ENCODE measurements at places on chromosomes 2 and 18.

DNA sequence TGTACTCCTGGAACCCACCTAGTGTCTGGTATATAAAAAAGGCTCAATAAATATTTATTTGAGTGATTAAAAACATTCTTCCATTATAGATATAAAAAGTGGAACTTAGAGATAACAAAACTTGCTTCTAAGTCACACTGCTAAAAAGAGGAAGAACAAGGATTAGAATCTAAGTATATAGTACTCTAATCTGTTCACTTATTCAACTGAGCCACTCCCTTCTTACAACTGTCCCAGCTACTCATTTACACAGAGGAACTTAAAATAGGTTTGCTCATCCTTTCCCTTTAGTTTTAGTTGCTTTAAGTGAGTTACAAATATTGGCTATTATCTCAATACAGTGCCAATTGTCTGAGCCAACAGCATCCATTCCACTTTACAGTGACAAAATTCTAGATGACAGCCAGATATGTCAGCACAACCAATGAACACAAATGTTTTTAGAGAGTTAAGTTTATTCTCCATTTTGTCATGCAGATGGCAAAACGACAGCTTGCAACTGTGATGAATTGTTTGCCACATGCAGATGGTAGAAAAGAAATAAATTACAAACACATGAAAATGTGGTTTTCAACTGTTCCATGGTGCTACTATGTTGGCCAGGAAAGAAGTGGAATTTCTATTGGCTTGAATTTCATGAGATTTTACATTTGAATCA, 280.7 kb upstream of the ZC3H15 start:
- no peak for DNase-seq

DNA sequence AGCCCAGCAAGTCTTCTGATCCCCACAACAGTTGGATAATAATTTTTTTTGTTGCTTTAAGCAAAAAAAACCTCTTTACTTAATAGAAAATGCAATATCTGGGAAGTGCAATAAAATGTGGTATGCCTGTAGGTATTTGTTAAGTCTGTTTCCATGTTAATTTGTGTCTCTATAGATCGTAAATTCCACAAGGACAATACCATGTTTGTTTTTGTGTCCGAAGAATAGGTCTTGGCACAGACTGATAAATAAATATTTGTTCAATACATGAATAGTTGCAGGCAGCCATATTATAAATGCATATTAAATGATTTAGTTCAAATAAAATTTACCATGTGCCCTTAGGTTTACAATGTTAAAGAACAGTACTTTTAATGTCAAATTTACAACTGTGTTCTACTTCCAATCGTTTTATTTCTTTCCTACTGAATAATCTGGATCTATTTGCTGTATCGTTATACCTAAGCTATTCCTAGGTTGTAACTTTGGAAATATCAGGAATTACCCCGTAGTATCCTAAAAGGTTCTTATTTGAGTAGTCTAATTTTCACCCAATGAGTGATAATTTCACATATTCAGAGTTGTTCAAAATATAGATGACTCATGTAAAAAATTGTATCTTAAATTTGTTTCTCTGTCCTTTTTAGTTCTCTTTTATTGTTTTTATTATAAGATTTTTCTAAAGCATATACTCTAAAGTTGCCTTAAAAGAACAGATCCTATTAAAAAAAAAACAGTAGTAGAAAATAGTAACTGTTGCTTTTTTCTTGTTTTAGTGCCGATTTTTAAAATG, 151.8 kb downstream of the EHBP1 start:
- no peak for DNase-seq

DNA sequence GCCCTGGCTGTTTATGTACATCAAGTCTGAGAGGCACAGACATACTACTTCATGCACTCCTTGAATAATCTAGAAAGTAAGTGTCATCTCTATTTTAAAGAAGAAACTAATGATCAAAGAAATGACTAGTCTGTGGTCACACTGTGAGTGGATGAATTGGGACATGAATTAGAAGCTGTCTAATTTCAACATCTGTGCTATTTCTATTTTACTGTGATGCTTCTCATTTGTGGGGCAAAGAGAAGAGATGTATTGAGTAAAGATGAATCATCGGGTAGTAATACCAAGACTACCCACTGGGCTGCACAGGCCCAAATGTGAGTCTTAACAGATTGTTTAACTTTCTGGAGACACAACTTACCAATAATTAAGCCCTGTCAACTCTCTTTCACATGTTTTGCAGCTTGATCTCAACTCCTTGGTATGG, 42.4 kb upstream of the MTIF2 start:
- no peak for DNase-seq

DNA sequence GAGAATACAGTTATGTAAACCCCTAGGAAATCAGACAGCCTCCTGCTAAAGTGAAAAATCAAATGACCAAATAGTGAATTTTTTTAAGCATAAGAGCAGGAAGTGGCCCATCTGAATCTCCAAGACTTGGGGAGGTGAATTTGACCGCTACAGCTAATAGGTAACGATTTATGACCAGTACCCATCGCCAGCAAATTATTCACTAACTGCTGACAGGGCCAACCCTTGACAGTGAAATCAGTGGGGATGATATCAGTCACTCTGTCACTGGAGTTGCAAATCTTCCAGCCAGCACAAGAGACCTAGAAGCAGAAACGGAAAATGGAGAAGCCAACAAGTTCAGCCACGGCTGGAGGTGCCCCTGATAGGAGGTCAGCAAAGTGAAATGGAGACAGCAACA, 164.3 kb upstream of the PIK3C3 start:
- DNase-seq, result no peak

GRCh38 chr2:240604939-240605716, 18.6 kb downstream of the CAPN10 start:
- no peak for DNase-seq

DNA sequence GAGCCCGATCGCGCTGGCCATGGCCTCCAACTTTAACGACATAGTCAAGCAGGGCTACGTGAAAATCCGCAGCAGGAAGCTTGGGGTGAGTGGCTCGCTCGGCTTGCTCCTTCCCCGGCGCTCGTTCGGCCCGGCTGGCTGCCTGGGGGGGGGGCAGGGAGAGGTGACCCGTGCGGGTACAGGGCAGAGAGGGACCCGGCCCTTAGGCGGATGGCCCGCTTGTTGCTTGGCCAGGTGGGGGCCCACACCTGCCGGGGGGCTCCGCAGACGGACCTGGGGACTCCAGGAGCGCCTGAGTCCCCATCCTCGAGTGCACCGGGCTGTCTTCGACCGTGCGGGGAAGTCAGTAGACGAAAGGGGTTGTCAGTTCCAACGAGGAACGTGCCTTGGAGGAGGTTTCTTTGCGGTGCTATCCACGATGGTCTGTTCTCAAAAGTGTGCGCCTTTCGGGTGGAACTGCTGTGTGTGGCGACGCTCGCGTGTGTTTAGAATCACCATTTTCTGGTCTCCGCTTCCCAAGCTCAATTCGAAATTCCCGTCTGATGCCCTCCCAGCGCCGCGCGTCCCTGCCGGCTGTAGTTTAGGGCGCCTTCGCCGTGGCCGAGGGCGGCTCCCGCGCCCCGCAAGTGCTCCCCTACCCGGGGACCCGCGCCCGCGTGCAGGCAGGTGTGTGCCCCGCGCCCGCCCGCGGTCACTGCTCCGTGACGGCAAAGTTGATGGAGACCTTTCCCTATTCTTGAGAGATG, 711 bp downstream of the DOK6 start:
- peak; percentile 67 for DNase-seq

GRCh38 chr2:194549387-194549786, 1107.6 kb upstream of the SLC39A10 start:
- no peak for DNase-seq

DNA sequence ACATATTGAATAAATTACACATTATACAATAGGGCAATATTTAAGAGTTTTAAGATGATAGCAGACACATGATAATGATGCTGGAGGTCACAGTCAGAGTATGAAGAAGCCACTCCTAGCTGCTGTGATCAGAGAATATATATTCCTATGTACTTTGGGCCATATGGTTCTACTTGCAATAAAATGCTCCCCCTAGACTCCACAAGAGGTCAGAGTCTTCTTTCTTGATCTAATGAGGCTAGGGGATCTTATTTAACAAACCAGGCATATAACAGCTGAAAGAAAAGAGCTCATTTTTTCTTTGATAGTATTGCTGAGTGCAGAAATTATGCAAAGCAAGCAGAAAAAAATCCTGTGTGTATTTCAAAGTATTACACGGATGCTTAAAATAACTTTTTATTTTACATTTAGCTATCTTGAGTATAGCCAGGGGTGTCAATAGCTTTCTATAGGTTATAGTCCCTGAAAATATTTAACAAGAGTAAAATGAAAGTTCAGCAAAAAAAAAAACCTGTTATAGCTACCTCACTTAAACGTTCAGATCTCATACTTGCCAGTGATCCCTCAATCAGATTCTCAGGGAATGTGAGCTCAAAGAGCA, 748.7 kb upstream of the CHAC2 start:
- DNase-seq, result no peak

DNA sequence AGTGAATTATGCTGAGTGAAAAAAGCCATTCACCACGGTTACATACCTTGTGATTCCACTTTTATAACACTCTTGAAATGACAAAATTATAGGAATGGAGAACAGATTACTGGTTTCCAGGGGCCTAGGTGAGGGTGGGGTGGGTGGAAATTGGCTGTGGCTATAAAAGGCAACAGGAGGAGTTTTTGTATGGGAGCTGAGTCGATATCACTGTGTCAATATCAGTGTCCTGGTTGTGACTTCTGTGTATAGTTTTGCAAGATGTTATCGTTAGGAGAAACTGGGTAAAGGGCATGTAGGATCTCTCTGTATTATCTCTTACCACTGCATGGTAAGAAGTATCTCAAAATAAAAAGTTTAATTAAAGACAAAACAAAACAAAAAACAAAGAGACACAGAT, 84.3 kb downstream of the EDAR start:
- DNase-seq, result no peak

DNA sequence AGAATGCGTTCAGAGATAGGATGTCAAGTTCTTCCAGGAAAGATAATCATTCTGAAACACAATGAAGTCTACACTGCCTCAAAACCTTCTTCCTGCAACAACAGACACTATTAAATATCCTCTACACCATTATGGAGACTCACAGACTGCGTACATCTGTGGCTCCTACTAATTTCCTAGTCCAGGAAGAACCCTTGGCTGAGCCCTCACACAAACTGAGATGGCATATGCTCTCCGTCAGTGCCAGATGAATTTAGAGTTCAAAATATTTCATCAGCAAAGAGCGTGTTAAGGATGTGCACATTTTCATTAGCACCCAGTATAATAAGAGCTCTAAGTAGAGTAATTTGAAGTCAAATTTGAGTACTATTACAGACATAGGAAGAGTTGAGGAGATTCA, 117.2 kb downstream of the TCF4 start:
- DNase-seq, result no peak

DNA sequence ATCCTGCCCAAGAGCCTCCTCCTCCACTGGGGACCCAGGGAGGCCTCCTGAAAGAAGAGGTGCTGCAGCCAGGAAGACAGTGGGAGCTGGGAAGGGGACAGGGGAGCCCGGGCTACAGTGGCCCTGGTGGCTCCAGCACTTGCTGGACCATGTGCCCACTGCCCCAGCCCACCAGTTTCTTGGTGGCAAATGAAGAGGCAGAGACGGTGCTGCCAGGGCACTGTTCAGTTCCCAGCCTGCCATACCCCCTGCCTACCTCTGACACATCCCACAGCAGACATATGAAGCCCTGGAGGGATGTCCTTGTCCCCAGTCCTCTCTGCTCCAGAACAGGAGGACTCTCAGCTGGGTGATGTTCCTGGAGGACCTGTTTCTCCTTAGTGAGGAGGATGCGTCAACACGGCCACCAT, 3.7 kb downstream of the RAMP1 start:
- DNase-seq, result no peak

GRCh38 chr2:28083476-28083875, 192.9 kb downstream of the BABAM2 start:
- DNase-seq, result no peak

DNA sequence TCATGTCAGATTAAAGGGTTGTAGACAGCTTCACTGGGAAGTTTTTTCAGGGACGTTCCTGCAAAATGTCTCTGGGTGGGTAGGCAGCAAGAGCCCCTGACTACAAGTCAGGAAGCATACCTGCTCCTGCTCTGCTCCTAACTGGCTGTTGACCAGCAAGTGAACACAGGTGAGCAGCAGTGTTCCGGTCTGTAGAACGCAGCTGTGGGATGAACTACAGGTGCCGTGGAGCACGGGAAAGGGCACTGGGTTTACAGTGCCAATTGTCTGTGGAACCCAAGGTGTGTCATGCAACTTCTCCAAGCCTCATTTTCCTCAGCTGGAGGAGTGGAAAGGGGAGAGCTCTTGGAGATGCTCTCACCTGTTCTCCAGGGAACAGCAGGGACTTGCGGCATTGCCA, 6.6 kb downstream of the ASB18 start:
- DNase-seq, result no peak

DNA sequence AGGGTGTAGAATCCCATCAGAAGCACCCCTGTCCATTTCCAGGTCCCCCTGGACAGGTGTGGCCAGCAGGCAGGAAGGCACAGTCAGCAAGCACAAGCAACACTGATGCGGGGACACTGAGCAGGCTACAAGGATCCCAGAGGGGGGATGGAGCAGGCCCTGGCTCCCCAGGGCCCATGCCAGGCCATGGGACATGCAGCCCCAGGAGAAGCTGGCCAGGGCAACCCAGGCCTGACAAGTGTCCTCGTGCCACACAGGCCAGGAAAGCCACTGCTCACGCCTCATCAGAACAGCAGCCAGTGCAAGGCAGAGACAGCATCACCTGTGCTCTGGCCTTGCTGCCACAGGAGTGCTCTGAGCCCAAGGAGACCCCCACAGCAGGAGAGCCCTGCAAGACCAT, 14.1 kb upstream of the GPC1 start:
- DNase-seq, result peak; percentile 36

DNA sequence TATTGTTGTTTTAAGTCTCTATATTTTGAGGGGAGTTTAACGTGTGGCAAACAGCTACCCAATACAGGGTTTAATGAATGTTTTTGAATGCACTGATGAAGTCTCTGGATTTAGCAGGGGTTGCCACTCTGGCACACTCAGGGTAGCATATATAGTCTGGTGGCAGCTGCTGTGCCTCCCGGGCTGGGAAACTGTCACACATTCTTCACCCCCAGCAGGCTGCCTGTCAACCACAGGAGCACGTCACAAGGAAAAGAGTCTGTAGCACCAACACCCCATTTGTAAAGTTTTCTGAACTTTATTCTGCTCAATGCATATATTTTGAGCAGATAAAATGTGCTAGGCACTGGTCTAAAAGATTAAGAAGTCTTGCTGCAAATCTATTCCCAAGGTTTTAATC, 39.3 kb downstream of the NGEF start:
- DNase-seq, result no peak

DNA sequence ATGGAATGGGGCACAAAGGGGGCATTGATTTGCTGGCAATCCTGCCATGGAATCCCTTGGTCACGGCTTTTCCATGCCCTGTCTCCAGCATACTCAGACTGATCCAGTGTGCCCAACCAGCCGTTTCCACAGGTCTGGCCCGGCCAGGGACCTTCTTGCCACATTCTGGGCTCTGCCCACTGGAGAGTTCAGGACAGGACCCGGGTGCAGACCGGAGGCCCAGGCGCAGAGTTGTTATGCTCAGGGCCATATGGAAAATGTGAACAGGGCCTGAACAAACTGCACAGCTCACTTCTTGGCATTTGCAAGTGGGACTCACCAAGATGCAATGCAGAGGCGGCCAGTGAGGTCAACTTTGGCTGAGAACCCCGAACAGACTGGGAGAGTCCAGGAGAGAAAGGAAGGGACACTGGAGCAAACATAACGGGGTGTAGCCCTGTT, 15.6 kb upstream of the ASAP2 start:
- DNase-seq, result peak; percentile 67
